Stimulated activated CD8-positive, alpha-beta memory T cell treated with anti-CD3 and anti-CD28 coated beads, Interleukin-4, amount 100 ng/mL, for 4 hours (primary cell): ENCODE measurements at places on chromosomes 4 and X.

DNA sequence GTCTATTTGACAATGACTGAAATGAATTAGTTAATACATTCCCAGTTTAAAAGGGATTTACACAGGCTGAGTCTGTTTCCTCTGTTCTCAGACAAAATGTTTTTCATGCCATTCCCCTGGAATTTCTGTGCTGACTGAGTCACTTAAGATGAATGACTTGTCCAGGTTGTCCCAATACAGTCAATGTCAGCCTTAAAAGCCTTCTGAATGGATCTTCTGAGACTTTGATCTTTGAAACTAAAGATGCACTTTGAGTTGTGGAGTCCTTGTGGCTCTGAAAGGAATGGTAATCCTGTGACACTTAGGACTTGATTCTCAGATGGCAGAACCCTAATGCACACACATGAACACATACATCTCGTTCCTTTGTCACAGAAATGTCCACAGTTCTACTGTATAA is 622.2 kb upstream of the GRID2 start:
- DNase-seq, result no peak

DNA sequence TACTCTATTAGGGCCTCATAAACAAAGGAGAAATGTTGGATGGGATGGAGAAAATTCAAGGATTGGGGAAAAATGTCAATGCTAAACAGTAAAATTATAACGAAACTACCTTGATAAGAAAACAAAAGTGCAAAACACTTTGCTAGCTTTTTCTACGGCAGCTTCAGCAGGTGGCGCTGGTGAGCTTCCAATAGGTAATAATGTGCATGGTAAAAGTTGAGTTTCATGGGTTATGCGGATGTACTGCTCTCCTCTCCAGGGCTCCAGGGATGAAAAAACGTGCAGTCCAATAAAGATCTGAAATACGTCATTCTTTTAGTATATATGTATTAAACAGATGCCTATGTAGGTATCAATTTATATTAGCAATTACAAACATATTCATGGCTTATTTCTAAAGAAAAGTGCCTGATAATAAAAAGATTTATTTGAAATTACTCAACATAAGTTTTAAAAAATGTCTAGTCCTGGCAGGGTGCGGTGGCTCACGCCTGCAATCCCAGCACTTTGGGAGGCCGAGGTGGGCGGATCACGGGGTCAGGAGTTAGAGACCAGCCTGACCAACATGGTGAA is 239.6 kb downstream of the GRXCR1 start:
- DNase-seq, result no peak

DNA sequence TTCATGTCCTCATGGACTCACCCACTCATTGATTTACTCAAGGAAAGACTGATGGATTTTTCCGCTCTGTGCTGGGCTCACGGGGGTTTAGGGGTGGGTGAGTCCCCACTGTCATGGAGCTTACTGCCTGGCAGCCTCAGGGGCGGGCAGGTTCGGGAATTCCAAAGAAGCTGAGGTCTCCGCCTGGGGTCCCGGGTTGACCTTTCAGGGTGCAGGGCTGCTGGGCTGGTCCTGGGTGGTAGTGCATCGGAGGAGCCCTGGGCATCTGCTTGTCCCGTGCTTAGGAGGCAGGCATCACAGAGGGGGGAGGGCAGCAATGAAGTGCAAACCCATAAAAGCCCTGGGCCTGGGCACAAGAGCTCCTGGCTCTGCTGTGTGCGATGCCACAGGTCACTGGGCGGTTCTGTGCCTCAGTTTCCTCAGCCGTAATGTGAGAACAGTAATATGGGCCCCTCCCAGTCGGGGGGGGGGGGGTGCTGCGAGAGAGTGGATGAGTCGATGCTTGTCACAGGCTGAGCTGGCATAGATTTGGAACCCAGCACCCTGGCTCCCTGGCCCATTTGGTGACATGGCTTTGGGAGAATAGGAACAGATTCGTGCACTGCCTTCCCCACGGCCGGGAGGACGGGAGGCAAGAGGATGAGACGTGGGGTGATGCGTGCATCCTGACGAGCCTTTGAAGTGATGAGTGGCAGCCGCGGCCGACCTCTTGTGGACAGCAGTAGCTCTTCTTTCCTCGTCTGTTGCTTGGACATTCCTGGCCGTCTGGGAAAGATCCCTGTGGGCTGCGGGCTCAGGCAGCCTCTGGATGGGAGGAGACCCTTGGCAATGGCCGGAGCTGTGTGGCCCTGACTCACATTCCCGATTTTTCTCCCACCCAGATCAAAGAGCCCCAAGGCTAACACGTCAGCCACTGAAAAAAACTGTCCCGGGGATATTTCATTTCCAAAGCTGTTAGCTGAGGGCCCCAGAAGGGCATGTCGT is 42.0 kb downstream of the PSAPL1 start:
- DNase-seq, result no peak

- DNase-seq, result no peak
Measured at GRCh38 chrX:275967-276580, 5.1 kb upstream of the PLCXD1 start.
